Umbilical cord (tissue), 2 donors: ENCODE measurements at places on chromosomes 5 and 9. TPM values are rescaled to one million over a fixed set of nuclear protein-coding genes. Genes with fewer than 3 reads are reported as not detected.

Gene KLHL3
- total RNA-seq, result 5.5 TPM

GRCh38 chr5:44401611-44402010, 12.4 kb upstream of the FGF10 start:
- no peak for DNase-seq

GRCh38 chr9:130275156-130275555, 9.6 kb downstream of the HMCN2 start:
- no peak for DNase-seq

DNA sequence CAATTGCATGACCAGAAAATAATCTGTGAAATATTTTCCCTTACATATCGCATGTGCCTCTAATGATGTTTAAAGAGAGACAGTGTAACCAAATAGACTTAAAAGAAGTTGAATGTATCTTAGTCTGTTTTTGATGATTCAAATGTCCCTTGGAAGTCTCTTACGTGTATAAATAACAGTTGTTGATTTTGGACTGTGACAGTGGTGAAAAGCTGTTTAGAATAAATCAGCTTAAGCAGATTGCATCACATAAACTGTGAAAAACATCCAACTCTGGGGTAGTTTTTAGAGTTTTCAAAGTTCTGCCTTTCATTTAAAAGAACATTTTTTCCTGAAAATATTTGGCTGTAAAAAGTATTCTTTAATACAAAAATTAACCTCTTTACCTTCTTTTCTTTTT, 301.1 kb downstream of the PRR16 start:
- DNase-seq, result no peak
